ENCODE measurements at places on chromosomes 11 and 22.

DNA sequence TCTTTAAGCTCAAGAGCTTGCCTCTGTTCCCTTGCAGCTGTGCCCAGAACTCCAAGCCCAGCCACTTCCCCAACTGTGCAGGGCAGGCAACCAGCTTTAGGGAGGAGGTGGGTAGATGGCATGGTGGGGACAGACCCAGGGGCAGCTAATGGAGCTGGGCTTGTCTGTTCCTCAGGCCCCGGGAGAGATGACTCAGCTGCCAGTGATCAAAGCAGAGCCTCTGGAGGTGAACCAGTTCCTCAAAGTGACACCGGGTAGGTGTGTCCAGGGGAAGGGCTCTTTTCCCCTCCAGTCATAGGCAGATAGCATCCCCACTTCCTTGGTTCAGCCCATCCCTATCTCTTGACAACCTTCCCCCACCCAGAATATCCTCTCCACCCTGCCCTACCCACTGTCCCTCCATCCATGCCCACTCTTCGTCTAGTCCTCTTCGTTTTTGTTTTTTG lies 32.4 kb downstream of the CREB3L1 start:
- no peak for DNase-seq

- no peak for DNase-seq
These were observed 128.7 kb upstream of the TOP3B start for GRCh38 chr22:22111267-22111751.

DNA sequence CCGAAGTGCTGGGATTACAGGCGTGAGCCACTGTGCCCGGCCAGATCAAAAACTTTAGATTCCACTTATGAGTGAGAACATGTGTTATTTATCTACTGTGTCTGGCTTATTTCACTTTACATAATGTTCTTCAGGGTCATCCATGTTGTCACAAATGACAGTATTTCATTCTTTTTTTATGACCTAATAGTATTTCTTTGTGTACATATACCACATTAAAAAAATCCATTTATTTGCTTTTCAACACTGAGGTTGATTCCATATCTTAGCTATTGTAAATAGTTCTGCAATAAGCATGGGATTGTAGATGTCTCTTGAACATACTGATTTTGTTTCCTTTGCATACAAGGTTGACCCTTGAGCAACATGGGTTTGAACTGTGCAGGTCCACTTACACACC lies 13.2 kb upstream of the SCGB1D1 start:
- DNase-seq = no peak

- DNase-seq = no peak
These were observed 41.9 kb downstream of the MICAL2 start for GRCh38 chr11:12152321-12152720.

- DNase-seq = no peak
These were observed 377.7 kb downstream of the BRD1 start for GRCh38 chr22:49449811-49450446.
